ENCODE measurements at places on chromosomes 3 and 15. TPM values are rescaled to one million over a fixed set of nuclear protein-coding genes. Genes with fewer than 3 reads are reported as not detected.

The NUP210 gene
- polyA plus RNA-seq = 23.7 TPM

The NPAP1 gene
- 0.14 TPM for polyA plus RNA-seq

GRCh38 chr3:29751647-29752314 is 470.9 kb downstream of the RBMS3 start:
- DNase-seq = no peak

The LYSMD2 gene
- polyA plus RNA-seq = 4.6 TPM

DNA sequence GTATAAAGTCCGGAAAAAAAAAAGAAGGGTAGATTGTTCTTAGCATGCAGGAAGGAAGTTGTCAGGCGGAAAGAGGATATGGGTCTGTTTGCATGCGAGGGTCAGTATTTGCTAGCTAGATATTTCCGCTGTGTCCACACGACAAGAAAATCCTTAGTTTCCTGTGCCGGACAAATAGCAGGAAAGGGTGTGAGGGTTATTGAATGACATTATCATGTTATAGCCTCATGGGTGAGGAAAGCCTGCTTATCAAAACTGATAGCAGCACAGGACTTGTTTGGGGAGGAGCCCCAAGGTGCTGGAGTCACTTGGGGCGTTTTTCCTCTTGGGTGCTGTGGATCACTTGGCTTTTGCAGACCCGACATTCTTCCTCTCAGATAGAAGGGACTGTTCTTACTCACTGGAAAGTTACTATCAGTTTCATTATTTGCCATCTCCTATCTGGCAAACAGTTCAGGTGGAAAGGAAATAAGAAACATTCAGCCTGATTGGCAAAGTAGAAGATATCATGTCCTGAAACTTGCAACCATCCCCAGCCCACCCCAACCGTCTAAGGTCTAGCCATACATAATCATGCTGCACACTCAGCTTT is 127.2 kb upstream of the DPH6 start:
- DNase-seq = no peak

The PGBD4 gene
- 2.0 TPM for polyA plus RNA-seq

The DLL4 gene
- 8.5 TPM for polyA plus RNA-seq

DNA sequence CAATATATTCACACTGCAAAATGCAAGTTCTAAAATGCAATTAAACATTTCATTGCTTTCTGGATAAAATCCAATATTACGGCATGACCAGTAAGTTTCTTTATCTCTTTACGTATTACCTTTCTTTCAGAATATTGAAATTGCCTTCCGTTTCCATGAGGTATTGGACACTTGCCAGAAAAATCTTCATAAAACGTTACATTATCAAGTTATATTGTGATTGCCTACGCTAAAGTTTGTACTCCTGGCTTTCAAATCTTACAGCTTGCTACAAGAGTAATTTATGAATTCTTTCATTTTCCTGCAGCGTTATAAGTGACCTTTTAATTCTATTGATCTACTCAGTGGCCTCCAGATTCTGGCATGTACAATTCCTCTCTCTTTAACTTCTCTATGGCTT is 1349.3 kb downstream of the OTOL1 start:
- no peak for DNase-seq

The ERICH6 gene
- polyA plus RNA-seq = 0.97 TPM

- DNase-seq = no peak
Observed at GRCh38 chr15:36429707-36430106, 149.7 kb upstream of the CDIN1 start.

The TMEM212 gene
- polyA plus RNA-seq = not detected

DNA sequence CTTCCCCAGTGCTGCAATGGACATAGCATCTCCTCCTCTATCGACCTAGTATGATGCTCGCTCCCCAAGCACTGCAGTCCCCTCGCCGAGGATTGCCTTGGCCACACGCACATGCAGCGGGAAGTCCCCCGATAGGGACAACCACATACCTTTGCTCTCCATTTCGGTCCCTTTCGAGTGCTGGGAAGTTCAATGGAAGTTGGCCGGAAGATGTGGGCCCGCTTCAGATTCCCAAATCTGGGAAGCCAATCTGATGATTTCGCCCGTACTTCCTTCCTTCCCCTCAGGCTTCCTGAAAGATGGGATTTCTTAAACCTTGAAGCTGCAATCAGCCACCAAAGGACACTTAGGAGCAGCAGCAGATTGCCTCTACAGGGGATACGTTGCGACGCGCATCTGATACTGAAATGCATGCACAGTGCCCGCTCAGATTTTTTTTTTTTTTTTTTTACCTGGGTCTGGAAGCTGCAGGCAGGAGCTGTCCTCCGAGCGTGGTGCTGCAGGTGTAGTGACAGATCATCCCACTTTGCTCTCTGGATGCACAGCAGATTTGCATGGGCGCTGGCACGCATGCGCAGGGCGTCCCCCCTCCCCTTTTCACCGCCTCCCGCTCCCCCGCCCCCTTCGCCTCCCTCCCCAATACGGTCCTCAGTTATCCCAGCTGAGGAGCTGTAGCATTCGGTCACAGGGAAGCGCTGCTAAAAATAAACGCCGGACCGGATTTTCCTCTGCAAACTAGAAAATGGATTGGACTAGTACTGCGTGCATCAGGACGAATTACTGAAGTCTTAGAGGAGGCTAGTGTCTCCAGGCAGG is at the start of gene FGF12:
TSS of gene FGF12 (minus strand) at position 510 of the 816 bp plus-strand sequence.
- DNase-seq = peak; percentile 48

DNA sequence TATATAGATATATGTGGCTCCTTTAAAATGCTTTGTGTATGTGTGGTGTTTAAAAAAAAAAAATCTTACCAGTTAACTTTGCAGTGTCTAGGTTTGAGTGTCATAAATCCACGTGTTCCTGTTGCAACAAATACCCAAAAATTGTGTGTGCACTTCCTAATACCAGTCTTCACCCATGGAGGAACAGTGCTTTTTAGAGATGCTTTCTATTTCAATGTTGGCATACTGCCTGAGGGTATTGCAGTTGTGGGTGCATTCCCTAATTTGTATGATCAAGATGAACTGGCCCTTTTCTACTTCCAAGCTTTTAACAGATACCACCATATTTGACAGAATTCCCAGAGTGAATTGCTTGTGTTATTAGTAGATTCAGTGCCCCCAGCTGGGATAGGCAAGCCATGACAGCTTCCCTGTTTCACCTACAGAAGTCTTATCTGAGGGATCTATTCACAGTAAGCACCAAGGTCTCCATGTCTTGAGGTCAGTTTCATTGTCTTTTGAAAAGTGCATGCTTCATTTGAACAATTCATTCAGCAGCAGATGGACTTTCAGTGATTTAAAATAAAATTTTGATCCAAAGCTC is 68.9 kb upstream of the GOLGA6B start:
- no peak for DNase-seq

DNA sequence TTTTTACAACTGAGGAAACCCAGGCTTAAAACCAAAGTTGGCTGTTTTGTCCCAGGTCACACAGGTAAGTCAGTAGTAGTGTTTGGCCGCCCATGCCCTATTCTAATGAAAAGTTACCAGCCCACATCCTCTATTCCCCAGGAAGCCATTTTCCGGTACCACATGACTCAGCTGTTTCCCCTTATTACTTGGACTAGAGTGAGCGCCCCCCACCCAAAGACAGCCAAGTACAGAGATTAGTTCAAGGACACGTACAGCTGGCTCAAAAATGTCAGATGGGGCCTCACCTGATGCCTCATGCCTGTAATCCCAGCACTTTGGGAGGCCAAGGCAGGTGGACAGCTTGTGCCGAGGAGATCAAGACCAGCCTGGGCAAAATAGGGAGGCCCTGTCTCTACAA is 8.5 kb upstream of the KLHL6 start:
- DNase-seq = no peak

DNA sequence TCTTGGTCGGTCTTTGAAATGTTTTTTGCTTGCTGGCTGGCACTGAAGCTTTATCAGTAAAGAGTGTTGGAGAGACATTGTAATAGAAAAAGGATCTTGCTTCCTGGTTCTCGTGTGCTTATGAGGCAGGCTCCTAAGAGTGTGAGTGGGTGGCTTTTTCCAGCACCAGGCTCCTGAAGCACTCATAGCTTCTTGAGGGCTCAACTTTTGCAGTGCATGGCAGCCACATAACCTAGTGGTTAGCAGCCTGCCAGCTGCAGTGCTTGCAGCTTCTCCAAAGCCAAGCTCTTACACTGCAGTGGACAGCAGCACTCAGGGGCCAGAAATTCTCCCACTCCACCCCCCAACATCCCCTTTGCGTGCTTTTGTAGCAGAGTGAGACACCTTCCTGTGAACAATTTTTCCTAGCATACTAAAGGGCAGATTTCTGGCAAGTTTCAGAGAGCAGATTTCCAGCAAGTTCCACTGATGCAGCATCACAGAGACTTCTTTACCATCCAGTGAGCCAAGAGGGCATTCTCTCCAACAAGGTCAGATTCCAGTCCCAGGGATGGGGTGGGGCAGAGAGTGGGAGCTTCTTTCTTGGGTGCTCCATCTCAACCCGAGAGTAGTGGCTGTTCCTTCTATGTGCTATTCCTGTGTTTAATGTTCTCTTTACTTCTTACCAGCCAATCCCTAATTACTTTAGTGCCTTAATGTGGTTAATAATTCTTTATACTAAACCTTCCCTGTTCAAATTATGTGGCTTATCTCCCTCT is 15.8 kb upstream of the ARHGEF26 start:
- DNase-seq = no peak

- no peak for DNase-seq
Observed at GRCh38 chr3:22161315-22161714, 410.3 kb upstream of the ZNF385D start.

- DNase-seq = no peak
Observed at GRCh38 chr3:43637702-43638101, 15.9 kb upstream of the ANO10 start.

DNA sequence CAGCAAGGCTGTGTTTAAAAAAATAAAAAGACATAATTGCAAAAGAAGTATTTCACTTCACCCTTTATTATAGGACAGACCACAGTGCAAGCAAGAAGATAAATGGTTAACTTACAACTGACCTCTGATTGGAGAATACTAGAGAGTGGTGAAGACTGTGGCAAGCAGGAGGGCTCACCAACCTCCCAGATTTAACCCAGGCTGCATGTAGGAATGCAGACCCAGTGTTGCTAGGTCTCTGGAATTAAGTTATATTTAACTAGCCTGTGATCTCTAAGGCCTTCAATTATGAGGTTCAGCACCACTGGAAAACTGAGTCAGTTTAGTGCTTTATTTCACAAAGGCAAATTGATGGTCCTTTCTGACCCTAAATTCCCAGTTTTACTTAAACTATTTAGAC is 436.6 kb downstream of the LPP start:
- no peak for DNase-seq

DNA sequence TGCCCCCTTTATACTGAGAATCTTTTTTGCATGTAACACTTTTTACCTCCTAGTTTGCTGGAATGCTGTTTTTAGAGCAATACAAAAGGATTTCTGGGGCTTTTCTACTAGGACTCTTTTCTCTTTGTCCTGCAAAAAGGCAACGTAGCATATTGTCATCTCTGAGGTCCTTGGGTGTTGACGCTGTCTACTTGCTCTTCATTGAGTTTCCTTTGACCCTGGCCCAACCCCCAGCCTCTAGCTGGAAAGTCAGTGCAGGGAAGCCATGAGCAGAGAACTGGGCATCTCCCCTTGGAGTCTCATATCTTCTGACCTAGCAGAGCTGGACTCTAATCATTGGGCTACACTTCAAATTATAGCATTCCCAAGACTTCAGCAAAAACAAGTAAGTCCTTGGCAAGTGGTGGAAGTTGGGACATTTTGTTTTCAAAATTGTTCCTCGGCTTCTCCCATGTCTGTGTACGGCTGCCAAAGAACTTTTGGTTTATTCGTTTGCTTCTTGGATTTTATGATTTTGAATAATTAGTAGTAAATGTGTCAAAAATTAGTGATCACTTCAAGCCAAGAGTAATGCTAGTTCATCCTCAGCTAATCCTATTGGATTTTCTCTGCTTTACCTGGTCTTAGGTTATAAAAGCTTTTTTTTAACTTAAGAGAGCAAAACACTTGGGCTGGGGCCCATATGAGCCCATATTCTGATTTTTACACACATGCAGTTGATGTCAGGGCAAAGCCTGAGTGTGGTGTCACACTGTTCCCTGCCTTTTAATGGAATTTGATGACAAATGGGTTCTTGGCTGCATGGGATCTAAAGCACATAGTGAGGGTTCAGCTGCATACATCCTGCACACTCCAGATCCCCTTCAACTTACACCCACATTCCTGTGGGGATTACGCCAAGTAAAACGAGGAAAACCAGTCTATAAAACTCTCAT is 419.5 kb upstream of the C2CD4B start:
- DNase-seq = no peak

The TMEM266 gene
- polyA plus RNA-seq = 11.1 TPM

DNA sequence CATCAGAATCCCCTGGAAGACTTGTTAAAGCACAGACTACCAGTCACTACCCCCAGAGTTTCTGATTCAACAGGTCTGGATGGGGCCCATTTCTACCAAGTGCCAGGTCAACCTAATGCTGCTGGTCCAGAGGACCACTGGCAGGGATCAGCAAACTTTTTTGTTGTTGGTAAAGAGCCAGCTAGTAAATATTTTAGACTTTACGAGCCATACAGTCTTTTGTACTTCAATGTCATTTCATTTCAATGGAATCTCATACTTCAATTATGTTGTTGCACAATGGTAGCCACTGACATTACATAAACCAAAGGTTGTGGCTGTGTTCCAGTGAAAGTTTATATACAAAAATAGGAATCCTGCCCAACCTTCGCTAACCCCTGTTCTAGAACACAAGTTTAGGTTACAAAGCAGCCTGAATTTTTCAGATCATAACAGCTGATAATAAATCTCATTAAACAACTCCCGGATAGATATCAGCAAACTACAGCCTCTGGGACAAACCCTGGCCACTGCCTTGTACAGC is 28.7 kb downstream of the ULK4 start:
- DNase-seq = no peak

- no peak for DNase-seq
Observed at GRCh38 chr3:61964566-61964965, 403.2 kb downstream of the PTPRG start.

DNA sequence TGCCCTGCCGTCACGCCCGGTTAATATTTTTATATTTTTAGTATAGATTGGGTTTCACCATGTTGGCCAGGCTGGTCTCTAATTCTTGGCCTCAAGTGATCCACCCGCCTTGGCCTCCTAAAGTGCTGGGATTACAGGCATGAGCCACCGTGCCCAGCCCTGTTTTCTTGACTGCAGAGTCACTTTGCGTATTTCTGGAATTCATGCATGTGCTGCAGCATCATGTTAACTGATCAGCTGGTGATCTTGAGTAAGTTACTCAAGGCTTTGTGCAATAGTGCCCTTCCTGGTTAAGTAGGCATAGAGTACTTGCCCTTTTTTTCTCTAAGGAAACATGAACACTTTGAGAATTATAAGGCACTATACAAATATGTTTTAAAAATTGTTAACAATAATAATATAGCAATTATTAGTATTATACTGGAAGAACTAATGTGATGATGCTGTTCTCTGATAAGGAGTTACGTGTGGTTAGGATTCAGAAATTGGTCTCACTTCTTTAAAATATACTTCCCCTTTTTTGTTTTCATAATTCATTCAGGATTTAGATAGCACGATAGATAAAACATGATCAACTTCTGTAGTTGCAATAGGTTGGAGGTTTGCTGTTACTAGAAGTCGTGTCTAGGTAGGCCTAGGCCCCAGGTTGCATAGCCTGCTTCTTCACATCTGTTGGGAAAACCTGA is 33.6 kb downstream of the GPR171 start:
- DNase-seq = no peak

GRCh38 chr3:23840521-23840920 is 34.8 kb downstream of the UBE2E1 start:
- no peak for DNase-seq

- DNase-seq = no peak
Observed at GRCh38 chr3:27357665-27358258, 11.4 kb downstream of the NEK10 start.

GRCh38 chr15:78265752-78266224 is 1.4 kb downstream of the DNAJA4 start:
- DNase-seq = no peak

The COL8A1 gene
- polyA plus RNA-seq = 5.3 TPM

GRCh38 chr15:87602371-87602770 is 654.2 kb downstream of the NTRK3 start:
- no peak for DNase-seq

Measured in right renal cortex interstitium (tissue), 3 donors.